ENCODE measurements at places on chromosomes 1 and 21.

DNA sequence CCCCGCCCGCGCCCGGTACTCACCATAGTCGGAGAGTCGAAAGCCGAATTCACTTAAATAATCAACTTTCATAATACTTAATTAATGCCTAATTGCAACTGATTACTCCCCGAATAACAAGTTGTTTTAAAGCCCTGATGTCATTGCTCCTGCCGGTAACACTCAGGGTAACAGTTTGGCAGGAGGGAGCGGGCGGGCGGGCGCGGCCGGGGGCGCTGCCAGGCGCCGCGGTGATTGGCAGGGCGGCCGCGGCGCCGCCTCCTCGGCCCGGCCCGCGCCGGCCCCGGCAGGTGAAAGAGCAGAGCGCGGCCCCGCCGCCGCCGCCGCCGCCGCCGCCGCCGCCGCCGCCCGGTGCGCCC lies 102.2 kb downstream of the CASZ1 start:
- DNase-seq = no peak

DNA sequence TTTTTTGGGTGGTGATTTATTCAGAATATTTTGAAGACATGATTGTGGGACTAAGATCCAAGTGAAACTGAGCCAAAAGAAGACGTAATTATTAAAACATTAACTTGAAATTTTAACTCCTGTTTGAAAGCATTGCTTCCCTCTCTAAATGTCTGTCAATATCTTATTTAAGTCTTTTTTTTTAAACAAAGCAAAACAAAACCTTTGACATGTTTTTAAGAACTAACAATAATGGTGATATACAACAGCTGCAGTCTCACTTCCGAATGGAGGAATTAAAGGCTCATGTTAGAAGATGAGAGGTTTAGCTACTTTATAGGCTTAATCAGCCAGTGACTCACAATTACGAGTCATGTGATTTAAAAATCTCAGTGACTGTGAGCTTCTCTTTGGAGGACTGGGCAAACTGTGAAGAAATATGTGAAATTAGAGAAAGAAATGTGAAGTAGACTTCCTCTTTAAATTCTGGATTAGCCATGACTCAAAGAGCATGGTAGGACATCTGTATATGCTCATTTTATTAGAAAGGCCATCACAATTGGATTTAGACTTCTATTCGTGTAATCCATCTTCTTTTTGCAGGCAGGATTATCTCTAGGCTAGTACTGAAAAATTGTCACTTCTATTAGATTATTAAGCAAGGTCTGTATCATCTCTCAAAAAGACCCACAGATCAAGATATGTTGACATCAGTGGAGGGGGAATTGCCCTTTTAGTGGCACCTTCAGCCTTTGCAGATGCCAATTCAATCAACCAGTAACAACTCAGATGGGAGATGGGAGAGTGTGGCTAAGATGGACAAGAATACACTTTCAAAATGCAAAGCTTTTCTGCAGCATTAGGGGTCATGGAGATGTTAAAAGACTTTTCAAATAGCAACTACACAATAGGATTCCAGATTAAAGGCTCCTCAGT lies 28.7 kb downstream of the KCNA3 start:
- DNase-seq = no peak

DNA sequence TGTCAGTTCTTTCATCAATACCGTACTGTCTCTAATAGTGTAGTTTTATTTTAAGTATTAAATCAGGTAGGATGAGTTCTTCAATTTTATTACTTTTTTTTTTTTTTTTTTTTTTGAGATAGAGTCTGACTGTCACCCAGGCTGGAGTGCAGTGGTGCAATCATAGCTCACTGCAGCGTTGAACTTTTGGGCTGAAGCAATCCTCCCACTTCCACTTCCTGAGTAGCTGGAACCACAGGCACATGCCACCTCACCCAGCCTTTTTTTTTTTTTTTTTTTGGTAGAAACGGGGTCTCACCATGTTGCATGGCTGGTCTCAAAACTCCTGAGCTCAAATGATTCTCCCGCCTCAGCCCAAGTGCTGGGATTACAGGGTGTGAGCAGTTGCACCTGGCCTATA lies 44.3 kb downstream of the INAVA start:
- DNase-seq = no peak

- no peak for DNase-seq
Measured at GRCh38 chr1:38578271-38578951, 281.2 kb downstream of the RRAGC start.

DNA sequence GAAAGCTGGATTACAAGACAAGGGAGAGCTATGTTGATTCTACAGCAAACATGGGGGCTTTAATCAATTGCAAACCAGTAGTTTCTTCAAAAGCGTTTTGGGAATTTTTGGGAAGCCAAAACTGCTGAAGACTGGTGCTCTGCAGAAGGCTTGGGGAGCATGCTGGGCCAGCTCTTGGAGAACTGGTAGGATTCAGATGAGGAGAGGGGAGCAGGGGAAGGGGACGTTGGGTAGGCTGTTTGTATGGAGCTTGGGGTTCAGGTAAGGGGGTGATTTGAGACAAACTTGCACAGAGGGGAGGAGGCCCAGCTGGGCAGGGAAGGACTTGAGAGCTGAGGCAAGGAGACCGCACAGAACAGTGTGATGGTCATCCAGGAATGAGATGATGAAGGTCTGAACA lies 2.6 kb upstream of the MYOG start:
- DNase-seq = no peak

- DNase-seq = peak; percentile 62
Measured at GRCh38 chr1:93579891-93580290, 101.7 kb downstream of the BCAR3 start.

DNA sequence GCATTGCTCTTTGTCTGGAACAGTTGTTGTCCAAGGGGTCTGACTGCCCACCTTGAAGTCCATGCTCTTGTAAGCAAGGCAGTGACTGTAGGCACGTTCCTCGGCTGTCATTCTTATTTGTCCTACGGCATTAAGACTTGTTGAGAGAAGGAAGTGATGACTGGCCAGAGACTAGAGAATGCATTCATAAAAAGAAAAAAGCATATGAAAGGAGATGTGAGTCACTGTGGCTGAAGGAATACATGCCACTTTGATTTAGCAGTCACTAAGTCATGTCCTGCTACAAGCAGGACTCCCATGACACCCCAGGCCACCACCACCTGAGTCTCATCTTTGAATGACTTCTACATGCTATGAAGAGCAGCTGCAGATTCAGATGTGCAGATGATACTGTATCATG lies 50.5 kb downstream of the CNN3 start:
- no peak for DNase-seq

DNA sequence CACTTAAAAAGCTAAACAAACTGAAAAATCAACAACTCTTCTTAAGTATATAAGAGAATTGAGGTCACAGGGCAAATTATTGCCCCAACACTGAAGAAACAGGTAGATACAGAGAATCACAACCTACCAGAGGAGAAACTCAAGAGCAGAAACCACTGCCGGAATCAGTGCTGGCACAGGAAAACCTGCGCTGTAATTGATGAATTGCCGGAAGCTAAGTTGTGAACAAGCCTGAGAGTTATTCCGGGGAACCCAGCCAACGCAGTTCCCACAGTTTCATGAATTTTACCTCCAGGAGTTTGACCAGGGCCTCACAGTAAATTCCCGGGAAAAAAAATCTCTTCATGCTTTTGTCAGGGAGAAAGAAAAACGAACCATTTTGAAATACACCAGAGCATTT lies 657.1 kb upstream of the BRINP3 start:
- DNase-seq = no peak

DNA sequence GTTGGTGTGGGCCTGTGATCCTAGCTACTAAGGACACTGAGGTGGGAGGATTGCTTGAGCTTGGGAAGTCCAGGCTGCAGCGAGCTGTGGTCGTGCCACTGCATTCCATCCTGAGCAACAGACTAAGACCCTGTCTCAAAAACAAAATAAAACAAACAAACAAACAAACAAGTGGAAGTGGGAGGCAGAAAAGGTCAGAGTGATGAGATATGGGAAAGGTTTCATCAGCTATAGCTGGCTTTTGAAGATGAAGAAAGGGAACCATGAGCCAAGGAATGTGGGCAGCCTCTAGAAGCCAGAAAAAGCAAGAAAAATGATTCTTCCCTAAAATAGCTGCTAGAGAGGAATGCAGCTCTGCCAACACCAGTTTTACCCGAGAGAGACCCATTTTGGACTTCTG lies 10.6 kb upstream of the NUCKS1 start:
- no peak for DNase-seq

DNA sequence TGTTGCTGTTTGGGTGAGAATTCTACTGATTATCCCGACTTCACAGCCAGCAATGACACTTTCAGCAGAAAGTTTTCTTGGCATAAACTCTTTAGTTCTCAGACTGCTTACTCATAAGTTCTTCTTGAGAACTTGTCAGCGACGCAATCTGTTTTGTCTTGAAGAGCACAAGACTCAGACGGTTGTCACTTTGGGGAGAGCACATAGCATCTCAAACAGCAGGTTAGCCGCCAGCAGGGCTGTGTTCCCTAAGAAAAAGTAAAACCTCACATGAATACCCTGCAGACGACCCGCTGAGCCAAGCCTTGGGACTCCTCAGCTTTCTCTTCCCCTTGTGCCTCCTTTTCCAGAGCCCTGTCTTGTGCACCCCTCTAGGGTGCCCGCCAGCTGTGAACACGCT lies 11.4 kb downstream of the AGMAT start:
- no peak for DNase-seq

- no peak for DNase-seq
Measured at GRCh38 chr1:80249699-80250098, 1243.2 kb upstream of the ADGRL4 start.

All from psoas muscle (tissue), 8 donors.